ENCODE measurements at places on chromosomes 12 and 14.
A peak's percentile ranks its signal among the peaks of the same experiment; 100 is the strongest.

DNA sequence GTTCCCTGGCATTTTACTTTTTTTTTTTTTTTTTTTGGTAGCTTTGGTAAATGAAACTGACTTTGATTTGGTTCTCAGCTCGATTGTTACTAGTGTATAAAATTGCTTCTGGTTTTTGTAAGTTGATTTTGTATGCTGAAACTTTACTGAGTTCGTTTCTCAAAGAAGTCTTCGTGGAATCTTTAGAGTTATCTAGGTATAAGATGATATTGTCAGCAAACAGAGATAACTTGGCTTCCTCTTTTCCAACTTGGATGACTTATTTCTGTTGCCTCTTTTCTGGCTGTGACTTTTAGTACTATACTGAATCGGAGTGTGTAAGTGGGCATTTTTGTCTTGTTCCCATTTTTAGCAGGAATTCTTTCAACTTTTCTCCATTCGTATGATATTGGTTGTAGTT, 28.1 kb downstream of the USP15 start:
- no peak for DNase-seq

- DNase-seq = no peak
Observed at GRCh38 chr14:99188731-99189191, 83.2 kb downstream of the BCL11B start.

DNA sequence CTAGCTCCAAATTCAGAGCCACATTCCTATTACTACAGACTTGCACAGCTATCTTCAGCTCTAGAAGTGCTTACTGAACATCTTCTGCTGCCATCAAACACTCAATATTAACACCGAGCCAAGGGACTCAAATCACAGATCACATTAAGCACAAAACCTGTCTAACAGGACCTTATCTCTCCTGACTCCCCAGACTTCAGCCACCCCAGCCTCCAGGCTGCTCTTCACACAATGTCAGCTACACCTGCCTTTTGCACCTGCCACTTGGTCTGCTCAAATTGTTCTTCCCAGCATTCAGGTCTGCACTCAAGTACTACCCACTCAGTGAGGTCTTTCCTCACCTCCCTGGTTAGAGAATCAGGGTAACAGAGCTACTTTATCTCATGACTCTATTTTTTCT, 57.1 kb downstream of the GALC start:
- no peak for DNase-seq

DNA sequence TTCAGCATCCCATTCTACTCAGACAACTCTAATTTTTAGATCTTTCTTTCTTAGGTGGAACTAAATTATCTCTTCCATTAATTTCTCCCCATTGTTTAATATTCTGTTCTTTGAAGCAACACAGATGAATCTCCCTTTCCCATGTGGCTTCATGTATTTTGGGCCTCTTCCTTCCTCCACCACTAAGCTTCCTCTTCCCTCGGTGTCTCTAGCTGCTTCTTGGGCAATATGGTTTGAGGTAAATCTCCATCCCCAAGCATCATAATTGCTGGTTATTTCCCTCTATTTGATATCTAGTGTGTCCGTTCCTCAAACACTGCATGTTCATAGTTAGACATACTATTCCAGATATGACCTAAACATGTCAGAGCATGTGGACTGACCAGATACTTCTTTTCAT, 119.2 kb downstream of the PELI2 start:
- no peak for DNase-seq

GRCh38 chr12:69739287-69740191, 879 bp downstream of the RAB3IP start:
- peak; percentile 36 for DNase-seq

DNA sequence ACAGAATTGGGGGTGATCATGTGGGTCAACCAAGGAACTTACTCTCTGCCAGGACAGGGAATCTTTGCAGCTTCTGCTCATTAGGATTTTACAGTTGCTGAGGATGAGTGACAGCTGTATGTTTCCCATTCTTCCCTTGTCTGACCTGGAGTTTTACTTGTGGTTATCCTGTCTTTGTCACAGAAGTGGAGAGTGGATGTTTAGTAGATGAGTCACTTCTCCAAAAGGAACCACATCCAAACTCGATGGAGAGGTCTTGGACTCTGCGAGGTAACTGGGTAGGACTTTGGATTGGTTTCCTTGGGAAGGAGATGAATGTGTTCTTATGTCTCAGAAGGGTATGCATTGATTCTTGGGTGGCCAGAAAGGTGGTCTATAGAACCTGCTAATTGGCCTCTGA, 53.8 kb upstream of the USP44 start:
- no peak for DNase-seq

- no peak for DNase-seq
Observed at GRCh38 chr12:21296751-21297406, 37.8 kb downstream of the SLCO1A2 start.

GRCh38 chr12:34291001-34291400, 268.7 kb downstream of the ALG10 start:
- no peak for DNase-seq

DNA sequence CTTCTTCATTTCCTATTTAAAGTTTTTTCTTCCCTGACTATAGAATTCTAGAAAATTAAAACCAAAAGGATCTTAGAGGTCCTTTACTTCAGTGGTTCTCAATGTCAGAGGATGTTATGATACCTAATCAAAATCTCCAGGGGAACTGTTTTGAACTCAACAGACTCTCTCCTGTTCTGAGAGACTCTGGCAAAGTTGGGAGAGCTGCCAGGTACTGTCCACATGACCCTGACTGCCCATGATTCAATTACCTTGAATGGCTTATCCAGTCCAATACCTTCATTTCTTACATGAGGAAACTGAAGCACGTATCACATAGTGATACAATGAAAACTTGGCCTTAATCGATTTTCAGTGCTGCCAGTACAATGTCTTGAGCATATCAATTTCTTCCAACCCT, 16.6 kb downstream of the ALKBH1 start:
- no peak for DNase-seq

- no peak for DNase-seq
Observed at GRCh38 chr12:66612090-66612775, 66.6 kb downstream of the GRIP1 start.

DNA sequence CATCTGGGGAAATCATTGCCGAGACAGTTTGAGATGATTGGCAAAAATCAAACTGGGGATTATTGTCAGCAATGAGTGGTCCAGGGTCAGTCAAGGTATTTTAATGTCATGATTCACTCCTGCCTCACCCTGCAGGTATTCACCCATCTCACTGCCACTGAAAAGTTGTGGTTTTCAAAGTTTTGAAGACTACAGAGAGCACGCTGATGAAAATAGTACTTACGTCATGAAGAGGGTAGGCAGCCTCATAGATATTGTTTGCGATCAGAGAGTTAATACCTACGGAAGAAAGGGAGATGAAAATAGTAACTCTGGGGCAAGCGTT, 138.0 kb downstream of the ANO2 start:
- DNase-seq = no peak

- no peak for DNase-seq
Observed at GRCh38 chr14:58332561-58332960, 34.2 kb downstream of the ARID4A start.

DNA sequence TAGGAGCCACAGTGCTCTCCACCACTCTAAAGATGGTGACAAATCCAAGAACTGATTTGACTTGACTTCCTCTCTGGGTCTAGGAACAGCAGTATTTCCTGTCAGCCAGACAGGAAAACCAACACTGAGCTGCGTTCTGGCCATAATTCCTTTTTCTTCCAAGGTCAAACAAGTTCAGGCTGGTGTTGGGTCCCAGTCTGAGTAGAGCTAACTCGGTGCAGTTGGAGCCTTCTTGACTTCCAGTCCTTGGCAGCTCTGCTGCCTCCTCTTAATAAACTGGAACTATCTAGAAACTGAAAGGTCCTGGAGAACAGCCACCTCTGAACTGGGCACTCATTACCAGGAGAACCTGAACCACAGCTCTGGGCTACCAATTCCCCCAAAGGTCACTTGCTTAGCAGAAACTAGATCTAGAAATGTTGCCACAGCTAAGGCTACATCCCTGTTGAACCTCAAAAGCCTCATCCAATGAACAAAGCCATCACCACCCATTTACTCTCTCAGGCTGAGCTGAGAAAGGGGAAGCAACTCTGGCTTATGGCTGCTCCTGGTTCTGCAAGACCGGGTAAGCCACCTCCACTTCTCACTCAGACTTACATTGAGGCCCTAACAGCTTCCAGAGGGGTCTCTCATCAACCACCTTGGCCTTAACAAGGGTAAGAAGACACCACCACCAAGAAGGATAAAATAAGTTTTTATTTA, 27.7 kb downstream of the MAX start:
- DNase-seq = no peak

DNA sequence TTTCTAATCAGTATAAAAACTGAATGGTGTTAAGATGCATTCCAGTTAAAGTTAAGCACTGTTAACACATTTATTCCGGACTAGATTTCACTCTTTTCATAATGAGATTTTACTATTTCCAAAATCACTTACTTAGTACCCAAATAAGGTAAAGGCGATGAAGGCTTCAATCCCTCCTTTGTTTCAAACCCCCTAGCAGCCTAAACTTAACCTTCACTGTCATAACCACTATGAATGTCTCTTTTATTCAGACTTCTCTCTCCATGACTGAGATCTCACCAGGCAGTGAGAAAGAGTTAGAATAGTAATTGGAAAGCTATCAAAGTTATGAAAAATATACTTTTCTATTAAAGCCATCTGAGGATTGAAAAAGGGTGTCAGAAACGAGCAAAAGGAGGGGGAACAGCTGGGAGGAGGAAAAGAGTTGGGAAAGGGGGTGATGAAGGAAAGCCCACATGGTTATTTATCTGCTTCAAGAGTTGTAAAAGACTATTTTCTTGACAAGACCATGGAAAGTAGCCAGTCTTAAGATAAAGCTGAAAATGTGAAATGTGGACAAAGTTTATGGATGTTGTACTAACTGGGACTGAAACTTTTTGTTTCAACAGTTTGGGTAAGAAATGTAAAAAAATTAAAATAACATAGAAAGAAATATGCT, 11.7 kb downstream of the EPS8 start:
- no peak for DNase-seq

GRCh38 chr12:10226086-10226485, 13.4 kb downstream of the GABARAPL1 start:
- DNase-seq = no peak

GRCh38 chr14:99028041-99028440, 244.0 kb downstream of the BCL11B start:
- no peak for DNase-seq

DNA sequence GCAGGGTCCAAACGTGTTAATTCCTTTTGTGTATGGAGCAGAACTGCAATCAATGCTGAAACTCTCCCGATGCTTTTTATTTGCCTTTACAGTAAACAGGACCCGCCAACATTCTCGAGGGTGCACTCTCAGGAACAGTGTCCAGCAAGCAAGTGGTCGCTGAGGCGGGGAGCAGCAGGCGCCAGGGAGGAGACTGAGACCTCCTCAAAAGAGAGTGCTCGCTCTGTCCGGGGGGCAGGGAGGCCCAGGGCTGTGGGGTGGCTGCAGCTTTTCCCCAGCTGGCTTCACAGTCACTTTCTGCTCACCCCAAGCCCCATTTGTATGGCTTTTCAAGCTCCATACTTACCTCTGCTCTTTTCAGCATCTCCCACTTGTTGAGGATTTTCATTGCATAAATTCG, 49.2 kb downstream of the CDC42BPB start:
- DNase-seq = no peak

DNA sequence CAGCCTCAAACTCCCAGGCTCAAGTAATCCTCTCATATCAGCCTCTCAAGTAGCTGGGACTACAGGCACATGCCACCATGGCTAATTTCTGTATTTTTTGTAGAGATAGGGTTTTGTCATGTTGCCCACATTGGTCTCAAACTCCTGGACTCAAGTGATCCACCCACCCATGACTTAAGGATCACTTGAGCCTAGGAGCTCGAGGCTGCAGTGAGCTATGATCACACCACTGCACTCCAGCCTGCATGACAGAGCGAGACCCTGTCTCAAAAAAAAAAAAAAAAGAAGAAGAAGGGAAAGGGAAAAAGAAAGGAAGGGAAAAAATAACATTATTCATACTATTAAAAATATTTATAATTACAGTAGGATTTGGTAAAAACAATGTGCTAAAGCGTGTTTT, 19.2 kb downstream of the EPS8 start:
- DNase-seq = no peak

DNA sequence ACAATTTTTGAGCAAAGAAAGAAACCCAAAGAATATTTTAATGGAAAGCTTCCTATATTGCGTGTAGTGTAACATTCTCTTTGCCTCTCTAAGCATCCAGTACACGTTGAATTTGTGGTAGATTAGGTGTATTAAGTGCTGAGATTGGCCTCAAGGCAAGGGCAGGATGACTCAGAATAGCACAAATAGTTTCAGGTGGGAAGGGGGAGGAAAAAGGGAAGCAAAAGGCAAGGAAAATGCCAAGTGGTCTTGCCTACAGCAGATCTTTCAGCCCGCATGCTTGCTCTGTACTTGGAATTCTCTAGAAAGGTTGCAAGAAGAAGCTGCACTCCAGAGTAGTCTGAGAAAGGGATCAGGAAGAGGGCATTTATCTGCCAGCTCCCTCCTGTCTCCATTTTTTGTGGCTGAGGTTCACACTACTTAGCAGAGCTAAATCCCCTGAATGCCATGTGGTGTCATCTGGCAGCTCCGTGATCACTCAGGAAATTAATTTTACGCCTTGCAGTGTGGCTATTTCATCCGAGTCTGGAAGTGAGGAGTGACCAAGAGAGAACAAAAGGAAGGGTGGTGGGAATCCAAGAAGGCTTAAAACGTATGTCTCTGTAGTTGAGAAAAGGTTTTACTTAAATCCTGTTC, 28.5 kb downstream of the CDKN1B start:
- no peak for DNase-seq

DNA sequence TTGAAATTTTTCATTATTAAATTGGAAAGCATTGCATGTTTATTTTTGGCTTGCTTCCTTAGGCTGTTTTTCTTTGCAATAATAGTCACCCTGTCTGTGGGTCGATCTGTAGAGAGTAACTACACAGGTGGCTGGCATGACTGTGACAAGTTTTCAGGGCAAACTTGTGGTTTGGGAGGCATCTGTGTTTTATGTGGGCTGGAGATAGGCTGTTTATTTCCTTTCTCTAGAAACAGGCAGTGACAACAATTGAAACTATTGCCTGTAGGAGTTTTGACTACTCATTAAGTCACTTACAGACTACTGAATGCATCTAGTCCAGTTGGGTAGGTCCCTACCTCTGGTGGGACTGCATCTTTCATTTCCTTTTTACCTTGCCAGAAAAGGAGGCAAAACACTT, 155.6 kb downstream of the DYRK2 start:
- DNase-seq = no peak

DNA sequence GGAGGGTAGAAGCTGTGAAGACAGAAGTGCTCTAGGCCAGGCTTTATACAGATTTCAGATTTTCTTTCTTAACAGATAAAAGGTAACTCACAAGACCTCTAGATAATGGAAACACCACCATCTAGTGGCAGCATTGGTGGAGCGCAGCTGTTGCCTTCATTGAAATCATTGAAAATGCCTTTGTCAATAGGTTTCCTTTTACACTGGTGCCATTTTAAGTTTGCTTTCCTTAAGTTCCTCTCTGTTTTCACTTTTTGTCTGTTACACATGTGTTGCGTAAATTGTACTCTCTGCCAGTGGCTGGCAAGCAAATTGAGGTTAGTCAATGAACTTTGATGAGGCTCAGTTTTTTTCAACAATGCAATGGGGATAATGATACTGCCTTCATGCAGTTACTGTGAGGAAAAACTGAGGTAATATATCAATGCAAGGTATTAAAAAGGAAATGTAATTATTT, 31.1 kb downstream of the ALDH1L2 start:
- peak; percentile 62 for DNase-seq
